ENCODE measurements at places on chromosomes 7 and 10.
A peak's percentile ranks its signal among the peaks of the same experiment; 100 is the strongest.

GRCh38 chr7:41045556-41046123 is 657.2 kb downstream of the INHBA start:
- DNase-seq, result no peak

DNA sequence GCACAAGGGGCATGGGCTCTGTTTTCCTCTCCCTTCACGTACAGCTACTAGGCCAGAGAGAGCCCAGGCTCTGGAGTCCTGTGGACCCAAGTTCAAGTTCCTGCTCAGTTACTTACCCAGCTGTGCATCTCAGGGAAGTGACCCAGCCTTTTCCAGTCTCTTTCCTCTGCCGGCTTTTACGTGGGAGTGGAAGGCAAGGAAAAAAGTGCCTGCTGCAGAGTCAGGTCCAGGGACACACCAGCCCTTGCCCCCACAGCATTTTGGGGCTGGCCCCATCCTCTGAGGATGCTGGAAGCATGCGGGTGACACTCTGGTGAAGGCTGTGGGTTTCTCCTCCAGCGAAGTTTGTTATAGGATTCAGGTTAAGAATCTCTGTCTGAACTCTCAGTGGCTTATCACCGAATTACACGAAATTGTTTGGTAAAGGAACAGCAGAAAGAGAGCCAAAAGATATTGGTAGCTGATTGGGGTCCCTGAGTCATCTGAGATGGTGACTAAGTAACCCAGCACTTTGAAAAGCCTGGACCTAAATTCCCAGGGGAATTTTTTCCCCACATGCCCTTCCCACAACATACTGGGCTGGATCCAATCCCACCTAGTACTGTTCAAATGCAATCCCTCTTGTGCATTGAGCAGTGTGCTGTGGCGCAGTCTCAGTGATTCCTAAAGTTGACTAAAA is 424.3 kb downstream of the RPS24 start:
- no peak for DNase-seq

GRCh38 chr10:4678023-4678950 is 147.7 kb upstream of the AKR1E2 start:
- no peak for DNase-seq

GRCh38 chr7:33559324-33559710 is 346.0 kb upstream of the BMPER start:
- DNase-seq, result no peak

DNA sequence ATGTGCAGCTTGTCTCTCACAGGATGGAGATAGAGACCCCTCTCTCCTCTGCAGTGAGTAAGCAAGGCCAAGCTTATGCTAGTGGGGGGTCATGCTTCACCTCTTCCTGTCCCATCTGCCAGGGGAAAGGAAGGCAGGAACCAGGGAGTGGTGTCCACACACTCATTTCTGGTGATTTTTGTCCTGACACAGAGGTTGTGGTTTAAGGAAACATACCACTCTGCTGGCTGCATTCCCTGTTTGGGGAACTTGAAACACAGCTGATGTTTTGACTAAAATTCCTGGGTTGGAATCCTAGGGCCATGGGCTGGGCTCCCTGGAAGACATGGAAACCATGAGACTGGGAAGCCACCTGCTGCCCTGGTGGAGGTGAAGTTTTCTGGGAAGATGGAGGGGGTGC is 21.4 kb downstream of the C10orf120 start:
- no peak for DNase-seq

- DNase-seq, result no peak
These were observed 249.7 kb downstream of the MTERF1 start for GRCh38 chr7:91630581-91631380.

DNA sequence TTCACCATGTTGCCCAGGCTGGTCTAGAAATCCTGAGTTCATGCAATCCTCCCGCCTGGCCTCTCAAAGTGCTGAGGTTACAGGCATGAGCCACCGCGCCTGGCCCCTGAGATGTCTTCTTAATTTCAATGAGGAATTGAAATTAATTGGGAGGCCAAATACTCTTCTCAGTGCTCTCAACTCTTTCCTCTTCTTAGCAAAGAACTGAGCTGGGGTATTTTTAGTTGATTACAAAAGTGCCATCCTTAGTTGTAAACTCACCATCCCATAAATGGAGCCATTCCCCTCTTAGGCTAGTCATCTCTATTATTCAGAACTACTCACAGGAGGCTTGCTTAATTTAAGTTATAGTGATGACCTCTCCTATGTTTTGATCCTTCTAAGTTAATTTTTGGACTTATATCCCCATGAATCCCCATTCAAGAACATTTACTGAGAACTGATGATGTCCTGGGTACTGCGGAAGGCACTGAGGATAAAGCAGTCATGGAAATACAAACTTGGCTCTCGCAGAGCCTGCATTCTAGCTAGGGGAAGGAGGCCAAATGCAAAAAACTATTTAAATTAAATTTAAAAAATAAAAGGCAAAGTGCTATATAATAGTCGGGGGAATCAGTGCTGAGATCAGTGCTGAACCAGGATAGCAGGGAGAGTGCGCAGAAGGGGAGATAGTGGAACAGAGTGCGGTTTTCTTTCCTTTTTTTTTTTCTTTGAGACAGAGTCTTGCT is 145.3 kb downstream of the SFMBT2 start:
- peak; percentile 72 for DNase-seq

DNA sequence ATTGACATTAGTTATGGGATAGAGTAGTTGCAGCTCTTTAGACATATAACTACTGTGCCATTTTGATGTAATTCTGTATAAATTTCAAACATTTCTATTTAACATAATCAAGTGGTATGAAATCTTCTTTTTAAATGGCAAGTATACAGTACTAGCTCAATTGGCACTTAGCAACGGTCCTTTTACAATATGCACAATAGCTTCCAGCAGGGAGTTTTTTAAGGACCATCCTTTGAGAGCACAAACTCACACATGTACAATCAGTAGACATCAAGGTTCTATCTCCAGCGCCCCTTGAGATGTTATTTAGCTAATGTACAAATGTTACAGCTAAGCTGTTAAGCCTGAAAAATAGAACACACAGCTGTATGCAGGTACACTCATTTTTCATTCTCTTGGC is 480.7 kb downstream of the TFEC start:
- DNase-seq, result no peak

GRCh38 chr7:140334341-140335057 is 63.8 kb downstream of the SLC37A3 start:
- DNase-seq, result no peak

DNA sequence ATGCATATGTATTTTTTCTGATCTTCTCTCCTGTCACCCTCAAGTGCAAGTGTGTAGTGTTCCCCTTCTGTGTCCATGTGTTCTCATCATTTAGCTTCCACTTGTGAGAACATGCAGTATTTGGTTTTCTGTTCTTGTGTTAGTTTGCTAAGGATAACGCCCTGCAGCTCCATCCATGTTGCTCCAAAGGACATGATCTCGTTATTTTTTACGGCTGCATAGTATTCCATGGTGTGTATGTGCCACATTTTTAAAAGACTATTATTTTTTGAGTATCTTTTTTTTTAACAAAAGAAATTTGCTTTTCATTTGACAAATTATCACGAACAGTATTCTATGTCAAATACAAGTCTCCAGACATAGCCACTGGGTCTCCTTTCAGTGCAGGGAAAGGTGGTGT is 110.1 kb upstream of the ZNF746 start:
- no peak for DNase-seq

- DNase-seq, result no peak
These were observed 28.4 kb downstream of the ZNF33A start for GRCh38 chr10:38038932-38039245.

- no peak for DNase-seq
These were observed 11.3 kb downstream of the CAV2 start for GRCh38 chr7:116510795-116511194.

DNA sequence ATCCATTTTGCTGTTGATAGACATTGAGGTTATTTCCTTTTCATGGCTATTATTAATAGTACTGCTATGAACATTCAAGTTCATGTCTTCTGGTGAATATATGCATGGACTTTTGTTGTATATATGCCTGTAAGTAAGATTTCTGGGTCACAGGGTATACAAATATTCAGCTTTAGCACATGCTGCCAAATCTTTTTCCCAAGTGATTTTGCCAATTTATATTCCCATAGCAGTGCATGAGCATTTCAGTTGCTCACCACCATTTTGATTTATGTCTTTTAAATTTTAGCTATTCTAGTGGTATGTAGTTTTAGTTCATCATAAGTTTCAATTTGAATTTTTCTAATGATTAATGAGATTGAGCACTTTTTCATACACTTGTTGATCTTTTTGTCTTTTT is 59.9 kb downstream of the CALD1 start:
- DNase-seq, result no peak

DNA sequence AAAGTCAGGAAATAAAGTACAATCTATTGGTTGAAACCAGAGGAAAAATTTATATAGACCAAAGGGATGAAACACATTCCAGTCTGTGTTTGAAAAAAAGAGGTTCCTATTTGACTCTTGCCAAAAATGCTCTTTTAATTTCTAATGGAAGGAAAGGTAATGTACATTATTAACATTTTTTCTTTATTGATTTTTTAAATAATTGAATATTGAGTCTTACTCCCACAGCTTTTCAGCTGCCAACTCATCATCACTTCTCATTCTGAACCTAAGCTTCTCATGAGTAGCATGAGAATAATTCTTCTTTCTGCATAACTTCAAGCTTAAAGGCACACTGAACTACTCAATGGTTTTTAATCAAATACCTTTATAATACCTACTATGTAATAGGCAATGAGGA is 49.8 kb upstream of the FHIP2A start:
- no peak for DNase-seq

DNA sequence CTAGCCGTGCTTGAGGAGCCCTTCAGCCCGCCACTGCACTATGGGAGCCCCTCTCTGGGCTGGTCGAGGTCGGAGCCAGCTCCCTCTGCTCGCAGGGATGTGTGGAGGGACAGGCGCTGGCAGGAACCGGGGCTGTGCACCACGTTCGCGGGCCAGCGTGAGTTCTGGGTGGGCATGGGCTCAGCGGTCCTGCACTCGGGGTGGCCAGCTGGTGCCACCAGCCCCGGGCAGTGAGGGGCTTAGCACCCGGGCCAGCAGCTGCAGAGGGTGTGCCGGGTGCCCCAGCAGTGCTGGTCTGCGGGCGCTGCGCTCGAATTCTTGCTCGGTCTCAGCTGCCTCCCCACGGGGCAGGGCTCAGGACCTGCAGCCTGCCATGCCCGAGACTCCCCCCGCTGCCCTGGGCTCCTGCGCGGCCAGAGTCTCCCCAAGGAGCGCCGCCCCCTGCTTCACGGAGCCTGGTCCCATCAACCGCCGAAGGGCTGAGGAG is 90.8 kb upstream of the NRG3 start:
- no peak for DNase-seq
